ENCODE measurements at places on chromosomes 2 and 18. TPM values are rescaled to one million over a fixed set of nuclear protein-coding genes. Genes with fewer than 3 reads are reported as not detected.

Gene PROM2
- total RNA-seq: 0.11 TPM

Gene GPBAR1
- total RNA-seq: 1.9 TPM

Gene NOTO
- not detected for total RNA-seq

Gene KIF5C
- 1.6 TPM for total RNA-seq

Gene DOK6
- total RNA-seq: 2.0 TPM

Gene RUFY4
- 0.12 TPM for total RNA-seq

Gene CD8B2
- not detected for total RNA-seq

Gene PARD6G
- 2.8 TPM for total RNA-seq

Gene SCN1A
- total RNA-seq: 0.44 TPM

Gene PTH2R
- total RNA-seq: not detected

Gene OR6B3
- total RNA-seq: not detected

Gene C1GALT1C1L
- total RNA-seq: 0.98 TPM

Gene KCNG2
- total RNA-seq: not detected

Gene ABCB6
- total RNA-seq: 9.3 TPM

Gene EGR4
- total RNA-seq: 0.16 TPM

Gene LIMS3
- total RNA-seq: 4.6 TPM

Gene RELCH
- total RNA-seq: 16.7 TPM

Gene FEV
- total RNA-seq: not detected

Gene EFEMP1
- total RNA-seq: 246 TPM
